ENCODE measurements at places on chromosomes 3 and 15.

DNA sequence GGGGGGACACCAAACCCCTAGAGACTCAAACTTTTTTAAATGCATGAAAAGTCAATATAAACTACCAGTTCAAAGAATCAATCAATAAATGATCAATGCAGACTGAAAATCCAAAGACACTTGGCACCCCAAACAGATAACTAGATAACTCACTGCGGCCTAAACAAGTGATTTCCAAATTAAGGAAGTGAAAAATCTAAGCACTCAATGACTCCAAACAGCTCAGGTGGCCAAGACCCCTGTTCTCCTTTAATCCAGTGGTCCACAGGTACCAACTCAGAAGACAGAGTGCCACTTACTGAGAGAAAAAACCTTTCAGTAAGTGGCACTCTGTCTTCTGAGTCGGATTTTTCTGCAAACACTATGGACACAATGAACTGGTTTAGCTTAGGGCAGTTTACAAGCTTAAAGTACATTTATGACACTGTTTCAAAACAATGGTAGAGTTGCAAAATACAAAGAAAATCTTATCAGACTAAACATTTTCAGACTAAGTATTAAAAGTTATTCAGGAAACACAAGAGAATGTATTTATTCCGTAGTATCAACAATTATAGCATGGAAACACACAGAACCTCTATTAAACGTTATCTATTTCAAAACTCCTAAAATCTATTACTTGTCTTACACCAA, 4.7 kb downstream of the DLG1 start:
- no peak for DNase-seq

DNA sequence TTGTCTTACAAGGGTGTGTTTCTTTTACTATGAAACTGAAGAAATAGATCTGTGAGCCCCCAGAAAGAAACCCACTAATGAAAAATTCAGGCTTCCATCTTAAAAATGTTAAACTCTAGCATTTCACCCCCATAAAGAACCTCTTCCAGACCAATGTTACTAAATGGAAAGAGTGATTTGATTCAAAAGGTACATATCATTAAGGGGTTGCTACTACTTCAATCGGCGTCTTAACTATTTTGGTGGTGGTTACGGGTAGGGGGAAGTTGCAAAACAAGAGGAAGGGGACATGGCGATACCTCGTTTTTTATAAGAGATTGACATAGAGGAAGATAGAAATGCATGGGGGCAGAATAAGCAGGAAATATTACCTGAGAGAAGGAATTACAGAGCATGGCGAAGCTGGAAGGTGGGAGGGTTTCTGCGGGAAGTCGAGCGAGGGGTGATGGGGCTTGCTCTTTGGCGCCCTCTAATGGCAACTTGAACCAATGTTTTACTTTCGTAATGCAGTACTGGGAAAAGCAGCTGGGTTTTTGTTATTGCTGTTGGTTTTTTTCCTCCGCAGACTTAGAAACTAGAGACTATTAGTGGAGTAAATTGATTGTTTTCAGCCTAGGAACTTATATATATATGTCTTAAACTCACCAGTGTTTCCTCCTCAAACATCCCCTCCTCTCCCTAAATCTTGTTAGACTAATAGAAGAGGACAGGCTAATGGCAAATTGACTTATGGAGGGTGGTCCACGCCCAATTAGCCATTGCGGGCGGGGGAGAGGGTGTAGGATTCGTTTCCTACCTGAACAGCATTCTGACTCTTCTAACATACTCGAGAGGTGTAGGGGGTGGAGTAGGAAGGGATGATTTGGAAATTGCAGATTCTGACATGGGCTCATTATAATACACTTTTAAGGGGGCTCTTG, 11.3 kb upstream of the SOX2 start:
- DNase-seq, result no peak

GRCh38 chr15:50471072-50471471, 46.9 kb downstream of the USP8 start:
- no peak for DNase-seq

DNA sequence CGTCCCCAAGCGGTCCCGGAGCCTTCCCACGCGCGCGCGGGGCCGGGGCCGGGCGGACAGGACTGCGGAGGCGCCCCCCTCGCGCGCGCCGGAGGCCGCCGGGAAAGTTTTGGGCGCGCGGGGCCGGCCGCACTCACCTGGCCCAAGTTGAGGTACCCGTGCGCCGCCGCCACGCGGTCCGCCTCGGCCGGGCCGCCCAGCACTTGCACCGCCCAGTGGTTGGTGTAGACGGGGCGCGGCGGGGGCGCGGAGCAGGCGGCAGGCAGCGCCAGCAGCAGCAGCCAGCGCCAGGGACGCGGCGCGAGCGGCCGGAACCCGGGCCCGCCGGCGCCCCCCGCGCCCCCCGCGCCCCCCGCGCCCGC, 289 bp downstream of the PCSK6 start:
- no peak for DNase-seq

GRCh38 chr15:34853001-34853758, 57.8 kb upstream of the ACTC1 start:
- DNase-seq, result no peak

DNA sequence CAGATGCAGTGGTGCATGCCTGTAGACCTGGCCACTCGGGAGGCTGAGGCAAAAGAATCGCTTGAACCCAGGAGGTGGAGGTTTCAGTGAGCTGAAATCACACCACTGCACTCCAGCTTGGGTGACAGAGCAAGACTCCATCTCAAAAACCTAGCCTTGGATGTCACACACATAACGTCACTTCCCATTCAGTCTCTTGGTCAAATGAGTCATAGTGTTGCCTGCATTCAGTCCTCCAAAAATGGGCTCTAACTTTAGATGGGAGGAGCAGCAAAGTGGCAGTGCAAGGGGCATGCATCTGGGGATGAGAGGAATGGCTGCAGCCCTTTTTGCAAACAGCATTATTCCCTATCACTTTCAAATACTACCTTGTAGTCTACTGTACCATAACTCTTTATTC, 62.9 kb upstream of the AGBL1 start:
- DNase-seq, result no peak

DNA sequence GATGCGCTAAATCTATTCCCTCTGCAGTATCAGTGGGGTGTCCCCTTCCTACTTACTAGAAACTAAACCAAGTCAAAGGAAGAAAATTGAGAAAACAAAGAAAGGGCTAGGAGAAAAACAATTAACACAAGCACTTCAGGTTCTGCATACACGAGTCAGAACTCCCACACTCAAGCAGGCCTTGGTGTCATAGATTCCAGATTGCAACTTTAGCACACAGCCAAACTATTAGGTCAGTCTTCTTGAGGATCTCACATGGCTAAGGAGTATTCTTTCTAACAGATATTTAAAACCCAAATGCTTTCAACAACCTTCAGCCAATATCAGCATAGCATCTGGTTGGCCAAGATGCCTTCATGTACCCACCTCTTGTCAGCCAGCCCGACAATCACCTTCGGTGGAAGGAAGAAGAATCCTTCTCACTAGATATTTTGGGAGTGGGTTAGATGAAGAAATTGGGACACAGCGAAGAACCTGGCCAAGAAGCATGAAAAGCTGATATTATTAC, 340.0 kb downstream of the VPS13C start:
- DNase-seq, result no peak

DNA sequence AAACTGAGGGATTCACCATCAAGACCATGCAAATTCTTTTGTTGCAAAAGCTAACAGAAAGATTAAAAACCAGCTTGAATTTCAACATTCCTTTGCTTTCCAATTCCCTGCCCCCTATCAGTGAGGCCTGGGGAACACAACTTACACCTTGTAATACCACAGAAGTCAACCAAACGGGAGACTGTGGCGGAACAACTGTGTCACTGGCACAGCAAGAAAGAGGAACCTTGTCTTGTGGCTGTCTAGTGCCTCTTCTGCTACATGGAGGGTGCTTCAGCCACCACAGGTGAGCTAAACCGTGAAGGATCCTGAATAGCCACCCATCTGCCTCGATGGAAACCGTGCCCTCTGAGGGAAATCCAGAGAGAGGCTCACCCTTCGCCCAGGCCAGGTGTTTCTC, 11.4 kb downstream of the CCDC12 start:
- no peak for DNase-seq

DNA sequence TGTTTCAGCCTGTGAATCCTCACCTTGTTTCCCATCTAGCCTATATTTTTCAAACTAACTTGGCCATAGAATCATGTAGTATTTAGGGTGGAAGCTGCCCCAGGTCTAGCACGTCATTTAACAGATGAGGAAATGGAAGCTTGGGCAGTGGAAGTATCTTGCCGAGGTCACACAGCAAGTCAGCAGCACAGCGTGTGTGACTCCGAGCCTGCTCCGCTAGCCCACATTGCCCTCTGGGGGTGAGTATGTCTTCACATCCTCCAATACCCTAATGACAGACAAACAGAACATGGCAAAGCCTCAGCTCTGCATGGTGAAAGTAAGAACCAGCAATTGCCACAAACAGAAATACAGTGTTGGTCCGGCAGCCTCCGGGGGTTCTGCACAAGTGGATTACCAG, 2.2 kb upstream of the CCR5 start:
- peak; percentile 48 for DNase-seq
